Esophagus squamous epithelium (tissue), 5 donors: ENCODE measurements at places on chromosomes 7 and 10.

- no peak for DNase-seq
These were observed 20.5 kb downstream of the GLCCI1 start for GRCh38 chr7:7989133-7989532.

DNA sequence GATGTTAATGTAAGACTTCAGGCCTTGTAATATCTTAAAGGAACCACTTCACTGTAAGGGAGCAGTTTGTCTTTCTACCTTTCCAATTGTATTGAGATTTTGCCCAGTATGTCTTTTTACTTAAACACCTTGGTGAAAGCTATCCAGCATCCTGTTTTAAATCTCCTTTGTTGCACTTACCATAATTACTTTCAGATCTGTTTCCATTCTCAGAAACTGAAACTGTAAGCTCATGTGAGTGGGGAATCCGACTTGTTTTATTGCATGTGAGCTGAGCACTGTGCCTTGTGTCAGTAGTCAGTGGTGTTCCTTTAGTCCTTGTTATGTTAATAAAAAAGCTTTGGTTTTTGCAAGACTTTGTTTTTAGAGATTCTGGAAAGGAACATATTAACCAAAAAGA is 42.2 kb downstream of the BMPR1A start:
- no peak for DNase-seq

GRCh38 chr7:106590209-106590816 is 70.6 kb downstream of the CCDC71L start:
- DNase-seq, result no peak

- no peak for DNase-seq
These were observed 41.1 kb downstream of the WIPI2 start for GRCh38 chr7:5231116-5231515.

DNA sequence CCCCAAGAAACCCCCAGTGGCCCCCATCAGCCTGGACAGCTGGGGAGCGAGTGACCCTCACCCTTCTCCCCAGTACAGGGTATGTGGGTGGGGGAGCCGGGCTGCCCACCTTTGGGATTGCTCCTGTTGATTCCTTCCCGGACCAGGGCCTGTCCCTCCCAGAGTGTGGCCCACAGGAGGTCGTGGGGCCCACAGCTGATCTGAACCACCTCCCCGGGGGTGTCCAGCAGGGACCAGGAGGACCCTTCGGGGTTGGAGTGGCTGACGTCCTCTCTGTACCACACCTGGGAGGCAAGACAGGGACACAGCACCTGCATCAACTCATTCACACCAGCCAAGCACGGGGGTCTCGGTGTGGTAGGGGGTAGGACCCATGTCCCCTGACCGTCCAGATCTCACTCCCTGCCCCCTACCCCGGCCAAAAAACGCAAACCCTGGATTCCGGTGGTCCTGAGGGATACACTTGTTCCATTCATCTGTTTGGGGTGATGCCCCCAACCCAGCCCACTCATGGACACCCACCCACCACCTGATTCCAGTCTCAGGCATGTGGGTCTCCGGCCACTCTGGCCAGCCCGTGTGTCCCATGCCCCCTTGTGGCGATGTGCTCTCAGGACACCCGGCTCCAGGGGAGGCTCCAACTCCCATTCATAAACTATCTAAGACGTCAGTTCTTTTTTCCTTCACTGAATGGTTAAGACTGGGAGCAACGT is 10.9 kb downstream of the TECPR1 start:
- no peak for DNase-seq

DNA sequence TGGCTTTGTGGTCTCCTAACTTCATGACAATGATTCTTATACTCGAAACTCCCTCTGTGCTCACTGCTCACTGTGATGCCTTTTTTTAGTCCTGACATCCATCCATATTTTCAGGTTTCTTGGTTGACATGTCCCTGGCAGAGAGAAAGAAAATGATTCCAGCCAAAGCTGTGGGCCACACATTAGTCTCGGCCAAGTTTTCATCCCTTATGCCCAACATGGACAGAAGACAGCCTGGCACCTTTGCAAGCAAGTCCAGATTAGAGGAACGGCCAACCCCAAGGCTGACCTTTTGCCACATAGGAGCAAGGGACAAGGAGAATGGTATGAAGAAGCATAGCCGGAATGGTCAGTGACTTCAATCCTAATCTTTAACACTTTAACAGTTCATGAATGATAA is 8.7 kb upstream of the OPALIN start:
- DNase-seq, result no peak

DNA sequence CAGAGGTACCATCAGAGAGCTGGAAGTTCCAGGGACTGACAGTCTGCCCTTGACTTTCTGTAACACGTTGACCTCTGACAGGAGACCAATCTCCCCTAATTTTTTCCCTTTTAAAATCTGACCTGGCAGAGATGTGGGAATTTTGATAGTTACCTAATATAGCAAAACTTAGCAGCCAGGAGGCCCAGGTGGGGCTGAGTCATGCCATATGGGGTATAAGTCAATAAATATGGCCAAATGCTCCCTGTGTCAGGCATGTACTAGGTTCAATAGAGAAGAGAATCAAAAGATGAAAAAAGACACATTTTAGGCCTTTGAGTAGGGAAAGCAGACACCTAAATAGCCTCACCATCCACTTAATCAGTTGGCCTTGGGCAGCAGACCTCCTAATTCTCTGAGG is 6.1 kb upstream of the GRK5 start:
- no peak for DNase-seq

- DNase-seq, result no peak
These were observed 14.0 kb downstream of the AKR1B1 start for GRCh38 chr7:134444961-134445315.

GRCh38 chr10:85124603-85125051 is 796.2 kb downstream of the CCSER2 start:
- DNase-seq, result no peak

DNA sequence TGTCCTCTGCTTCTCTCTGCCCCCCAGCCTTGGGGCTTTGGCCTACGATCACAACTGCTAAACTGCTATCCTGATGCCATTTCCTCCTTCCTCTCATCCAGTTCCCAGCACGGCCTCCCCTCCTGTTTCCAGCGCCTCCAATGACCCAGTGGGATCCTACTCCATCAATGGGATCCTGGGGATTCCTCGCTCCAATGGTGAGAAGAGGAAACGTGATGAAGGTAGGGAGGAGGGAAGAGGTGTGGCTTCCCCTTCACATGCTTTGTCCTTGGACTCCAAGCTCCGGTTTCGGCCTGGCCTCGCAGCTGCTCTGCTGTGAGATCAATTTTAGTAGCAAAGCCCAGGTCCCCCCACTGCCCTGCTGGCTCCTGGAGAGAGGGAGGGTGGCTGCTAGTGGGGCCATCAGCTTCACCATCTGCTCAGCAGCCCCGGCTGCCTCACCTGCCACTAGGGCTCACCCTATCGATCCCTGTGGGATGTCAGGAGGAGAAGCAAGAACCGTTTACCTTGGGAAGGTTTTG is 35.8 kb downstream of the PAX2 start:
- DNase-seq, result no peak

DNA sequence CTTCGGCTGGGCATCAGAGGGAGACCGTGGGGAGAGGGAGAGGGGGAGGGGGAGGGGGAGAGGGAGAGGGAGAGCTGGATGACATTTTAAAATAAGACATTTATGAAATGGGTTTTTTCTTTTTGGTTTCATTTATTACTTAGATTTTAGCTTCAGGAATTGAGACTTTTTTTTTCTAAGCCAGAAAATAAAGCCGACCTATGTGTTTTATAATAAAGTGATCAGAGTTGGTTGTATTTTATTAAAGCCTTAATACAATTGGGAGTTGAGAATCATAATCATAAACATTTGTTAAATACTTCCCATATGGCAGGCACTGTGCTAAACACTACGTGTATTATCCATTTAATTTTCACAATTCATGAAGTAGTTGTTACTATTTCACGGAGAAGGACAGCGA is 70.2 kb downstream of the INPP5F start:
- no peak for DNase-seq

DNA sequence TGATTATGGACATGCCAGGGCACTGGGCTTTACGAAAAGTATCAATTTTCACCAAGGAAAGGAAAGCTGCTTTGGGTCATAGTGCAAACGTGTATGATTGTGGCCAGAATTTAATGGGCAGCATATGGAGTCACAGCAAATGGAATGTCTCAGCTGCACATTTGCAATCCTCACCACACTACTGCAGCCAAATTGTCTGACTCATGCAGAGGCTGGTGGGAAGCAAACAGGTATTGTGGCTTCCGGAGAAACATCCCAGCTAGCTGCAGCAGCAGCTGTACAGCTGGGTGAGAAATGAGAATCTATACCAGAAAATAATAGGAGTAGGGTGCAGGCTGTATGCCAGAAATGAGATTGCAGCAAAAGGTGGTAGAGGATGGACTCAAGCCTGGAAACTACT is 374.7 kb upstream of the VWC2 start:
- no peak for DNase-seq

DNA sequence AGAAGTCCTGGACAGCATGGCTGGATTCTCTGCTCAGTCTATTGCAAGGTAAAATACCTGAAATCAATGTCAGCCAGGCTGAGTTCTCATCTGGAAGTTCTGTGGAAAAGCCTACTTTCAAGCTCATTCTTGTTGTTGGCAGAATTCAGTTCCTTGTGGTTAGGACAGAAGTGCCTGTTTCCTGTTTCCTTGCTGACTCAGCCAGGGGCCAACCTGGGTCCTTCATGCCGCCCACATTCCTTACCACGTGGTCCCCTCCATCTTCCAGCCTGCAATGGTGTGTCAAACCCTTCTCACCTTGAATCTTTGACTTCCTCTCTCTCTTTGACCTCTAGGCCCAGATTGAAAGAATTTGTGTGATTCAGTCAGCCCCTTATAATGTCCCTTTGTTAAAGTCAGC is 197.1 kb upstream of the STK17A start:
- DNase-seq, result no peak

GRCh38 chr7:133510326-133511055 is 257.6 kb downstream of the EXOC4 start:
- DNase-seq, result no peak

GRCh38 chr7:35555386-35555785 is 139.5 kb downstream of the HERPUD2 start:
- DNase-seq, result no peak

DNA sequence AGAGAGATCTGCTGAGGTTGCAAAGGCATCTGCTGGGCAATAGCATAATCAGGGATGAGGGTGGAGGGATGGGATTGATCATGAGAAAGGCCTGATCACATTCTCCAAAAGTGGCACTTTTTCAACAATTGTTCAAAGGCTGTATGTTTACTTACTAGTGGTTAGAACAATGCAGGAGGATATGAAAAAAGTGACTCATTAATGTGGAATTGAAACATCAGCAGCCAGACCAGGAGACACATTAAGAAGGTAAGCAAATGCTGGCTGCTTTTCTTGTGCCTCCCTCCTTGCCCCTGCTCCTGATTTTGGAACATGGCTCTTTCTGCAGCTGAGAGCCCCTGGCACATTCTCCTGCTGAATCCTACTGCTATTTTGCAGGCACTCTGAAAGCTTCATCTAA is 63.5 kb downstream of the FAM204A start:
- no peak for DNase-seq

GRCh38 chr10:115921795-115922194 is 351.2 kb downstream of the GFRA1 start:
- DNase-seq, result no peak

DNA sequence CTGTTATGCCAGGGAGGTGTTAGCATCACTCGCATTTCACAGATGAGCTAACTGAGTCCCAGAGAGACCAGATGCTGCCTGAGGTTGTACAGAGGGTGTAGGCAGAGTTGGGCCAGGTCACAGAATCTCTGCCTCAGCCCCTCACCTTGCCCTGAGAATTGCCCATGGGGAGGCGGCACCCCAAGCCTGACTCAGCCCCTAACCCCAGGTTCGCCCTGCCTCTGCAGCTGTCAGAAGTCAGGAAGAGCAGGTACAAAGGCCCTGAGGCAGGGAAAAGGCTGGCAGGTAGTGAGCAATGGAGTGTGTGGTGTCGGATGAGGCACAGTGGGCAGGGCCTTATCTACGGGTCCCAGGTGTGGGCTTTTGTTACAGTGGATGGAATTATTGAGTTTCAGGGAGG is 79.4 kb downstream of the MYL10 start:
- DNase-seq, result no peak

- no peak for DNase-seq
These were observed 158.1 kb downstream of the CTNNA3 start for GRCh38 chr10:67537906-67538305.

DNA sequence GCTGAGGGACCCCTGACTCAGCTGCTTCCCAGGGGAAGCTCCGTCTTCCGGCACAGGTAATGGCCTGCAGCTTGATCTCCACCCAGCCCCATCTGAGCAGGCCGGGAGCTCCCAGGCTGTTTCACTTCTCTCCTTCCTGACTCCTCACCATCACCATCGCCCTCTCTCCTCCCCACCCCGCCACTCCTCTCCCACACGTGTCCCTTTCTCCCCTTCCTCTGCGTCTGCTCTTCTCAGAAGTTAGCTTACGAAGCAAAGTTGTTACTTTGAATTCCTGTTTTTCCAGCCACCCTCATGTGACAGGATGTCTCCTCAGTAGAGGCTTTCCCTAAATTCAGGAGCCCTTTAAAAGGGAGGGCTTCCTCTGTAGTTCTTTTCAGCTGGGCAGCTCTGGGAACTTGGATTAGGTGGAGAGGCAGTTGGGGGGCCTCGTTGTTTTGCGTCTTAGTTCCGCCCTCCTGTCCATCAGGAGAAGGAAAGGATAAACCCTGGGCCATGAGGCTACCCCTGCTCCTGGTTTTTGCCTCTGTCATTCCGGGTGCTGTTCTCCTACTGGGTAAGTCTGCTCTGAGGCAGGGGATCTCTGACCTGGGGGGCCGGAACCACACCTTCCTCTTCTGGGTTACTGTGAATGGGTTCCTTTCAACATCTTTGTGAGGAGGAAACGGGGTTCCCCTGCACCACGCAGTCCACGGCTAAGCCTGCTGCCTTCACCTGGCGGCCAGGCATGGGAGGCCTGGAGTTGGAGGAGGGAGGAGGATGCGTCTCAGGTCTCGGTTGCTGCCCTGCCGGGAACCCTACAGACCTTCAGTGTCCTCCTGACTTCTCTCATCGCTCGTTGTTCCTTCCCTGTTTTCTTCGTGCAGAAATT is at the start of gene MRC1:
TSS of gene MRC1 (plus strand) at position 378 of the 871 bp plus-strand sequence. CDS start at position 496, 118 bp downstream.
- no peak for DNase-seq

GRCh38 chr7:66627881-66628360 is 760 bp upstream of the KCTD7 start:
- no peak for DNase-seq

DNA sequence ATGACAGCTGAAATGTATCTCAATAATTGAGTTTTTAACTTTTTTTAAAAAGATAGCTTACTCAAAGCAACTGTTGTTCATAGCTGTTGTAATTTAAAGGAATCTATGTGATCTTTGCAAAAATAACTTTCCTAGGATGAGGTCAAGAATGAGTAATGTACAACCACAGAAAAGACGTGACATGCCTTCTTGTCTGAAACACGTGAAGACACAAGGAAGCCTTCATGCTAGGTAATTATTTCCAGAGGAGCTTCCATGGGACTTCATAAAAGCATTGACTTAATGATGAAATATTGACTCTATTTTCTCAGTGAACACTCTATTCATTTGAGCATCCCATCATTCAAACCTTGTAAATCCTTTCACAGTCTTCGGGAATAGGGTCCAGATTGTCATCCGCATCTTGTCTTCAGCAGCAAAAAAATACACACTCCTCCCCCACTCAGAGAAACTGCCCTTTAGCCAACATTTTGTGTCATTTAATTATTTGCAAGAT is 528.0 kb downstream of the NRG3 start:
- DNase-seq, result no peak

- DNase-seq, result no peak
These were observed 104.3 kb downstream of the CREB5 start for GRCh38 chr7:28516390-28517172.
